ENCODE measurements at places on chromosomes 2 and 18.

DNA sequence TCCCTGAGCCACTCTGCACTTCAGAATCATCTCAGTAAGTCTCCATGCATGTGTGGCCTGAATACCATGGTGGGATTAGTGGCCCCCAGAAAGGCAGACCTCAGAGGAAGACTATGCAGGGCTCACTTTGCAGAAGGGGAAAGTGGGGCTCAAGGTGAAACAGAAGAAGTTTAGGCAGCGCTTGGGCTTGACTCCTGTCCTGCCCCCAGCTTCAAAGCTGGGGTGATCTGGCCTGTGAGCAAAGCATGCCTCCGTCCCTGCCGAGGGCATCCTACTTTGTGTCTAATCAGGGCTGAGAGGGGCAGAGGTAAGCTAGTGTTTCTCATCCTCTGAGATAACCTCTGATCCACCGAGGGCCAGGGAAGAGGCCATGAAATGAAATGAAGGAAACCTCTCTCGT is 7.9 kb downstream of the CAPN13 start:
- no peak for DNase-seq

- no peak for DNase-seq
These were observed 367.4 kb downstream of the FBXO15 start for GRCh38 chr18:73780218-73780617.

GRCh38 chr2:207409517-207409916 is 120.2 kb upstream of the CREB1 start:
- DNase-seq = no peak

- no peak for DNase-seq
These were observed 246.6 kb downstream of the SS18 start for GRCh38 chr18:25843791-25844190.

- no peak for DNase-seq
These were observed 115.3 kb downstream of the FHOD3 start for GRCh38 chr18:36412778-36413177.

DNA sequence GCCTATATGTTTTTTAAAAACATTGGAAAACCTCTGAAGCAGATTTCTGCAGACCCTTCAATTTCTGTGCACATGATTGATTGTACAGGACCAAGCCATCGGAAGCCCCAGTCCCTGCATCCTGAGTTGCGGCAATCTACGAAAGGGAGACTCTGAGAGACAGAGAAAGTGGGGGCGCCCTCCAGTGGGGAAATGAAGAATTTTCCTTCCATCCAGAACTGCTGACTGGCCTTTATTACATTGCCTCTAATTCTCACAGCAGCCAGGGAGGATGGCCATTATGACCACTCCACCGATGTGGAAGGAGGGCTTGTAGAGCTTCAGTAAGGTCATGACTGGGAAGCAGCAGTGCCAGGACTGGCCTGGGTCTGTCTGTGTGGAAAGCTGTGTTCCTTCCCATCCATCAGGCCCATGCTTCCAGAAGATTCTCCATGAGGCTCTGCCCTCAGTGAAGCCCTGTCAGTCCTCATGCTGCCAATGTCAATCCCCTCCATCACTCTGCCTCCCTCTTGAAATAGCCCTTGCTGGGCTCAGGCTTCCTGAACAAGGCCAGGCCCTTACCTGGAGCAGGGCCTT is 20.0 kb upstream of the RESP18 start:
- DNase-seq = no peak

DNA sequence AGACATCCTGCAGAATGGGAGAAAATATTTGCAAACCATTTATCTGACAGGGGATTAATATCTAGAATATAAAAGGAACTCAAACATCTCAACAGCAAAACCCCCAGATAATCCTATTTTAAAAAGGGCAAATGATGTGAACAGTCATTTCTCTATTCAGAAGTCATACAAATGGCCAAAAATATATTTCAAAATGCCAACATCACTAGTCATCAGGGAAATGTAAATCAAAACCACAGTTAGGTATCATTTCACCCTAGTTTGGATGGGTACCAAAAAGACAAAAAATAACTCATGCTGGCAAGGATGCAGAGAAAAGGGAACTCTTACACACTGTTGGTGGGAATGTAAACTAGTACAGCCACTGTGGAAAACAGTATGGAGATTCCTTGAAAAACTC is 70.0 kb downstream of the TBR1 start:
- no peak for DNase-seq

DNA sequence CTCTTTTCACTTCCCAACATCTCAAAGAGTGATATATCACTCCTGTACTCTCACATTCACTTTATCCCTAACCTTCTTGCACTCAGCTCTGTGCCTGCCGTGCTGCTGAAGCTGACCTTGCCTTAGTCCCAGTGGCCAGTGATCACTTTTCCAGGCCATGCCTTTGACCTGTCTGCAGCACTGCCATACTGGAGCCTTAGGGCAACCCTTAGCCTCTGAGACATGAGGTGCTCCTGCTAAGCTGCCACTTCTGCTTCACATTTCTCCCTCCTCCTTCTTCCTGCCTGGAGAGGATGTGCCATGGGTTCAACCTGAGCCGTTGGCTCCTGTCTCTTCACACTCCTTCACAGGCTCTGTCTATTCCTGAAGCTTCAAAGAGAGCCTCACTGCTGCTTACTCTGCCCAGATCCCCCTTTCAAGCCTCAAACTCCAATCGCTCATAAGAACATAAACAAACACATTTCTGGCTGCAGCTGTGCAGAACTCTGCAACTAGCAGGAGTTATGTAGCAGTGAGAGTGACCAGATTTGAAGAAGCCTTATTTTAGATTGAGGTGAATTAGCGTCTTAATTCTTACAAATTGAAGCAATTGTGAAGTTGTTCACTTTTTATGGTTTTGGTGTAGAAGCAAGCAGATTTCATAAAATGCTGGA is 716.2 kb upstream of the FANCL start:
- no peak for DNase-seq

GRCh38 chr2:217832987-217833386 is 169.8 kb downstream of the TNS1 start:
- DNase-seq = no peak

- DNase-seq = no peak
These were observed 9.8 kb upstream of the MREG start for GRCh38 chr2:216023055-216023648.

DNA sequence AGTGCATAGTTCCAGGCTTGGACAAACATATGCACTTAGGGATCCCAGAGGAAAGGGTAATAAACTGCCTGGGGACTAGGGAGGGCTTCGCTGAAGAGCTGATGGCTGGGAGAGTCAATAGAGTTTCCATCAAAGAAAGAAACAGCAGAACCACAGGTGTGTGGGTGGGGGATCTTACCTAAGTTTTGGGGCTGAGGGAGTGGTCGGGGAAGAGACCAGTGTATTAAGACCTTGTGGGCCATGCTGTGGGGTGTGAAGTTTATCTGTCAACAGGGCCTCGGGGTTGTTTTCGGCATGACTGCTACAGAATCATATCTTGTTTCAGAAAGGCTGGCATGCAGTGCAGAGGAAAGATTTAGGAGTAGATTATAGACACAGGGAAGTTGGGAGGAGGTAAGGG is 31.2 kb upstream of the GTF2A1L start:
- DNase-seq = no peak

DNA sequence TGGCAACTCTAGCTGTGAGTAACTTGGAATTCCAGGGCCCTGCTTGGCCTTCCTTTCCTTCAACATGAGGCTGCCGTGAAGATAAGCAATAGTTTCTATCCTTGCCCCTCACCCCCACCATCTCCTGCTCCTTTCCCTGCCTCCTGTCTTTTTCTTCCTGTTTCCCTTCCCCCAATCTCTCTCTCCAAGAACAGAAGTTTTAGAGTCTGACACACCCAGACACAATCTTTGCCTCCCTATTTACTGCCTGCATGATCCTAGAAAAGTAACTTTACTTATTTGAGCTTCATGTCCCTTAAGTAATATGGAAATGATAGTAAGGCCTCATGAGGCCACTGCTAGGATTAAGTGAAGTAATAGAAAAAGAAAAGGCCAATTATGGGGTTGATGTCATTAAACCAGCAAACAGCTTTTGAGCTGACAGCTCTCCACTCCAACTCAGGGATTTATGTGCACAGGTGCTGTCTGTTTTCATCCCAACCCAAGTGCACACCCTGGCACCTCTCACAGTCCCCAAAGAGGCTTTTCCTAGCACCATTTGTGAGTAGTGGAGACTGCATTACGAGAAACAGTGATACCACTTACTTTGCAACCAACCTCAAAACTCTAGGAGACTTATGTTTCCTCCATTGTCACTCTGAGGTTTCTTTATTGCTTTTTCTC is 123.7 kb upstream of the SIX3 start:
- DNase-seq = no peak

GRCh38 chr2:10192392-10193015 is 70.0 kb downstream of the RRM2 start:
- no peak for DNase-seq

GRCh38 chr2:1940679-1941078 is 196.4 kb upstream of the PXDN start:
- DNase-seq = no peak

GRCh38 chr2:85753525-85754312 is at the start of gene ATOH8:
Gene ATOH8 (plus strand): TSS chr2:85753991. CDS start chr2:85754190, 199 bp downstream.
- peak; percentile 86 for DNase-seq

- DNase-seq = no peak
These were observed 1195.9 kb upstream of the CHAC2 start for GRCh38 chr2:52571380-52572347.

DNA sequence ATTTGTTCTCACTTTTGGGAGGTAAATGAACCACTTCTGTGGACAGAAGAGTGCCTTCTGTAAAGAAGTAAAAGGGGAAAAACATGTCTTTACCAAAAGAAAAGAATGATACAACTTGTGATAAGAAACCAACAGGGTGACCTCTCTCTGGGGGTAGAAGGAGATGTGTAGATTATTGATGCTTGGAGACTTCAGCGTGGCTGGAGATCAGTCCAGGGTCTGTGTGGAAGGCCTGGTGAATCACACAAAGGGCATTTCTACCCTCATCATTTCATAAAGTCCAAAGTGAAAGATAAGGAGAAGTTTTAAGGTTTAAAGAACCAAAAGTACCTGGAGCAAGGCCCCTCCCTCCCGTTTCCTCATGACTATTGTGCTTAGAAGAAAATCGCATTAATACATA is 142.5 kb downstream of the NCK2 start:
- no peak for DNase-seq

GRCh38 chr18:48409591-48410094 is 460 bp upstream of the ZBTB7C start:
- peak; percentile 56 for DNase-seq

DNA sequence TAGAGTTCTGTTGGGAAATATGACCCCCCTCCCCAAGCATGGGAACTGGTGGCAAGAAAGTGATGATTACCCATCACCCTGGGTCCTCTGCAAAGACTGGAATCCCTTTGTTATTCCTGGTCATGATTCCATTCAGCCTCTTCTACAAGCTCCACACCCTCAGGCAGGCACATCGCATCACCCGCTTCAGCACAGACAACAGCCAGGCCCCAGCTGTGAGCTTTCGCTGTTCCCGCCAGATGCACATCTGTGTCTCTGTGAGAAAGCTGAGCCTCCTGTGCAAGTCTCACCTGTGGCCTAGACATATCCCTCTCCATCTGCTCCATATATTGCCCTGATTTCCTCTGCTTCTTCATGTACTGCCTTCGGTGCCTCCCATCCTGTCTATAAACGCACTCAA is 368.0 kb upstream of the RAB6C start:
- no peak for DNase-seq

- DNase-seq = no peak
These were observed 863.7 kb downstream of the GALR1 start for GRCh38 chr18:78113136-78113939.

DNA sequence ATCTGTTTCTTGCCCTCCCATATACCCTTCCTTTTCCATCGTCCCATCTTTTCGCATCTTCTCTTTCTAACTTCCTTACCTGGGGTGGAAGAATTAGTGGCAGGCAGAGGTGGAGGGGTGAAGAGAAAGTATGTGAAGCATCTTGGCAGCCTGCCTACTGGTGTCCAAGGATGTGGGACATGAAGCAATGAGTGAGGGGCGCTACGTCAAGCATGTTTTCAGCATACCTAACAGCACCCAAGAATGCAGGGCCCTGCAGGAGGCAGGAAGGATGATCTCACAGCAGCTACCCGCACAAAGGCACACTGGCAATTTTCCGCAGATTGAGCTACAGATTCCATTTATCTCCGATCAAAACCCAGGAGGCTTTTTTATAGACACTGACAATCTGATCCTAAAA is 42.2 kb downstream of the METTL4 start:
- no peak for DNase-seq
